ENCODE measurements at places on chromosomes 2 and 18.

- DNase-seq = no peak
Observed at GRCh38 chr2:223647258-223647952, 45.2 kb upstream of the SCG2 start.

DNA sequence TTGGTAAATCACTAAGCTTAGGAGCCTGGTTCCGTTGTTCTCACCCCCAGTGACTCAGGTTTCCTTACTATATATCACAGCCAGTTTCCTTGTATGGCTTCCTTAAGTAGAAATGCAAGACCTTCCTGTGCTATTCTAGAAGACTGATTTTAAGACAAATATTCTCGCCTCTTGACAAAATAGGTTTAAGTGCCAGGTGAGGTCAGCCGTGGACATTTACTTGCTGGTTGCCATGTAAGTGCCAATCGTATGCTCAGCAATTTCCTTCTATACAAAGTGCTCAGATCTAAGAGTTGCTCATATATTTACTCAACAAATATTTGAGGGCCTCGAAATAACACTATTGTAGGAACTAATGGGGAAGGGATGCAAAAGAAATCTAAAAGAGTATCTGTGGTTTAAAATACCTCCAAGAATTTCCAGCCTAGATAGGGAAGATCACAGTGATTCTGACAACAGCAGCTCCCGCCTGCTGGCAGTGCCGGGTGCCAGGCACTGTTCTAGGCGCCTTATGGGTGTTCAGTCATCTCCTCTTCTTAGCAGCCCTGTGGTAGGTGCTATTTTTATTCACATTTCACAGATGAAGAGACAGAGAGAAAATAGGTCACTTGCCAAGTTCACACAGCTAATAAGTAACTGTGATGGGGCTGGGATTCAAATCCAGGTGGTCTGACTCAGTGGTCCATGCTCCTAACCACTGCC is 95.3 kb upstream of the B3GNT7 start:
- DNase-seq = peak; percentile 54

GRCh38 chr2:160252278-160252887 is 52.3 kb upstream of the ITGB6 start:
- DNase-seq = peak; percentile 39

- DNase-seq = no peak
Observed at GRCh38 chr2:72139471-72139873, 8.2 kb downstream of the CYP26B1 start.

DNA sequence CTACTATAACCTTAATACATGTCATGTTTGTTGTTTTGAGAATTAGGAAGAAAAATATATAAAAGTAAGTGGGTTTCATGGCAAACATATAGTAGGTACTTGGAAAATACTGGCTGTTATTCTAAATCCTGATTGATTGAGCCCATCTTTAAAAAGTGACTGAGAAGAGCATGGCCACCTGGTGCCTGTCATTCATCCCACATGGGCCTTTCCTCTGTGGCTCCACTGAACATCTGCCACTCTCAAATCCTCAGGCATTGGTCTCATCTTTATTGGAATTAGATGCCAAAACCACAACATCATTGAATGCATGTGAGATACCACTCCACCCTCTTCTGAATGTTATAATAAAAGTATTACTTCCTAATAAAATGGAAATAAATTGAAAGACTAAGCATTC is 101.6 kb upstream of the TTN start:
- DNase-seq = no peak
